ENCODE measurements at places on chromosomes 11 and 22. TPM values are rescaled to one million over a fixed set of nuclear protein-coding genes. Genes with fewer than 3 reads are reported as not detected.

DNA sequence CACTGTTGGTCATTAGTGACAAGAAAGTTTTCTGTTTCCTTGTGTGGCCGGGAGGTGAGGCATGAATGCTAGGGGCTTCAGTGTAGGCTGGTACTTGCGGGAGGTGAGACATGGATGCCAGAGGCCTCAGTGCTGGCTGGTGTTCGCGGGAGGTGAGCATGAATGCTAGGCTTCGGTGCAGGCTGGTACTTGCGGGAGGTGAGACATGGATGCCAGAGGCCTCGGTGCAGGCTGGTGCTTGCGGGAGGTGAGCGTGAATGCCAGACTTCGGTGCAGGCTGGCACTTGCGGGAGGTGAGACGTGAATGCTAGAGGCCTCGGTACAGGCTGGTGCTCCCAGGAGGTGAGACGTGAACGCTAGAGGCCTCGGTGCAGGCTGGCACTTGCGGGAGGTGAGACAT lies 48.4 kb downstream of the ANO1 start:
- no peak for DNase-seq

GRCh38 chr22:27867953-27868731 lies 50.9 kb downstream of the PITPNB start:
- no peak for DNase-seq

DNA sequence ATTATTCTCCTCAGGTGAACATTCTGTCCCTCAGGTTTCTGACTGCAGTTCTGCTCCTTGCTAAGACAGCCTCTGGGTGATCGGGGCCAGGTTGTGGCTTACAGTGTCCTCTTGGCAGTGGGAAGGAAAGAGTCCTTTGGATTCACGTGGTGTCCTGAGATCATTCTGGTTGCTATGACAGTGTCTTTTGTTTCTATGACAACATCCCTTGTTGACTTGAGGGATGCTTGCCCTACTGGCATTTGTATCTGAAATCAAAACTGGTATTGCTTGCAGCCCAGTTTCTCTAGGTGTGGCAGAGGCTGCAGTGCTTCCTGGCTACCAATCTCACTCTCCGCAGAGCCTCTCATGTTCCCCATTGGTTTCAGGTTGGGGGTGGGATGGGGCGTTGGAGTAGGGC lies 151.8 kb upstream of the CCDC90B start:
- DNase-seq = no peak

DNA sequence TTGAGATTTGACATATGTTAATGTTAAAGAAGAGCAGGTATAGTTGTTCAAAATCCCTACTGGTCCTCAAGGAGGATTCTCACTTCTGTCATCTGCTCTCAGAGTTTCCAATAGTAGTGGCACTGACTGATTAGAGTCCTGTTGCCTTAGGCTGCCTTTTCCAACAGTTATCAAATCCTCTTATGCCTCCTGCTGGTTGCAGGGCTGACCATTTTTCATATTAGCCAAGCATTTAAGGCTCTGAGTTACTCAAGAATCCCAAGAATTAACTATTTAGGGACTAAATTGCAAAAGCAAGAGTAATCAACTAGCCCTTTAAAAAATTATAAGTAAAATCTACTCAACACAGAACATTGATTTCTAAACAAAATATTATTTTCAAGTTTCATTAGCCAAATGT lies 212.0 kb upstream of the CHORDC1 start:
- DNase-seq = no peak

DNA sequence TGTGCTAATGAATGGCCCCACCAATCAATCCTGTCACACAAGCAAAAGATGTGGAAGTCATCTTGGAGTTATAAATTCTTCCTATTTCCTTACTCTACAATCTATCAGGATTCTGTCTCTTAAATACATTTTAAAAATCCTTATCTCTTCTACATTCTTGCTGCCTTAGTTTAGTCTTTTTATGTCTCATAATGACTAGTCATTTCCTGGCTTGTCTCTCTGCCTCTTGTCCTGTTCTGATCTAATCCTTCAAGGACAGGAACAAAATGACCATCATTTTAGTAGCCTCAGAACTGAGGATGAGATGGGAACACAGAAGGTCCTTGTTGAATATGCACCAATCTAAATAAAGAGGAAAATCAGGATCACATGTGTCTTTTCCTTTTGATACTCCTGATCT lies 56.6 kb upstream of the LIN7C start:
- no peak for DNase-seq

GRCh38 chr11:103863497-103863896 lies 172.9 kb upstream of the DDI1 start:
- no peak for DNase-seq

CYTH4 gene
- total RNA-seq = 1.3 TPM

DNA sequence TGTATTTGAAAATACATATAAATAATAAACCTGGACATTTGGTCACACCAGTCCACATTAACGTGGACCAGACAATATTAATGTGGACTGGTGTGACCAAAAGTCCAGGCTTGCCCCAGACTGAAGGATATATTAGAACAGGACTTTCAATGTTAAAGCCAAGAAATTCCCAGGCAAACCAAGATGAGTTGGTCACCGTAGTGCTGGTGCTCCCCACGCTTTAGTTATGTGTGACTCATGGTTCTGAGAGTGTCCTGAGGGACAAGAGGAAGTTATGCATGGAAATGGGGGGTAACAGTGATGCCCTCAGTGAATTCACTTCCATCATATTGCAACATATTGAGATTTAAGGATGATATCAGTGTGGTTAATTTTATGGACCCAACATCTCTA lies 31.4 kb downstream of the POU2AF1 start:
- DNase-seq = no peak

DNA sequence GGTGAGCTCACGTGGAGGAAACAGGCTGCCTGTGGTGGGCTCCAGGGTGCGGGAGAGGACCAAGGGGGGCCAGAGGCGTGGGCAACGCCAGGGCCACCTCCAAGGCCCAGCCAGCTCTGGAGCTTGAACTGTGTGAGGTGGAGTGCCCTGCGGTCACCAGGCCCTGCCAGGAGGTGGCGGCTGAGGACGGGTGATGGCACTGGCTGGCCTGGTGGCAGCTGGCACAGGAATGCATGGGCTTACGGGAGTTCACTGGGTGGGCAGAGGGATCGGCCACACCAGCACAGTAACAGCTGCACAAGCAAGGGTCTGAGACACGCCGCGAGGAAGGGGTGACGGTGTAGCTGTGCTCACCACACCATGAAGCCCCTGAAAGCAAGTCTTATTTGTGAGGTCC lies 15.8 kb downstream of the TOLLIP start:
- DNase-seq = no peak

DNA sequence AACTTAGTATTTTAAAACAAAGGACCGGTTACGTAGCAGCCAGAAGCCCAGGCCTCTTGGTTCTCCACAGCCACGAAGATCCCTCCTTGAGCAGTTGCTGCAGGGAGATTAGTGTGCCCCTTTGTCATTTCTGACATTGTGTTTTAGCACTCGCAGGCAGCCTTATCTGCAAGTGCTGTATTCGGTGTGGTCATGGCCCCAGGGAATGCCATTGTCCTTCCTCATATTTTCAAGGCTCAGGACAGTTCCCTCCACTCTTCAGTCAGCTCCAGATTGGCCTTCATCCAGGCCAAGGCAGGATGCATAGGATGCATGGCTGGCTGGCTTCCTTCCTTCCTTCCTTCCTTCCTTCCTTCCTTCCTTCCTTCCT lies 88.5 kb downstream of the ZBTB16 start:
- no peak for DNase-seq

RFPL2 gene
- 2.8 TPM for total RNA-seq

PHOX2A gene
- not detected for total RNA-seq

GRCh38 chr11:1533342-1533725 lies 38.7 kb downstream of the DUSP8 start:
- DNase-seq = no peak

DNA sequence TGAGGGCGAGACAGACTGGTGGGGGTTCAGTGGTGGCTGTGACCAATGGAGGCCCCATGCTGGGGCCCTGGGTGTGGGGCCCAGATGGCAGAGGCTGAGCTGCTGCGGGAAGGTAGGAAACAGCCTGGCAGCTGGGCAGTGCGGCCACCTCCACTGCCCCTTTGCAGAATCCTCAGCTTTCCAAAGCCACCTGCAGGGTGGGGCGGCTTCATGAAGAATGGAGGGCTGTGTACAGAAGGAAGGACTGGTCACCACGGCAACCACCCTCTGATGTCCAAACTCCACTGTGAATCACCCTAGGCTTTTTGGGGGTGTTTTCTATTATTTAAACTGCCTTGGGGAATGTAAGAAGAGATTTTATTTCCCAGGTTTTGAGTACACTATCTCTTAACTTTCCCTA lies 166.3 kb upstream of the NAV2 start:
- no peak for DNase-seq

DNA sequence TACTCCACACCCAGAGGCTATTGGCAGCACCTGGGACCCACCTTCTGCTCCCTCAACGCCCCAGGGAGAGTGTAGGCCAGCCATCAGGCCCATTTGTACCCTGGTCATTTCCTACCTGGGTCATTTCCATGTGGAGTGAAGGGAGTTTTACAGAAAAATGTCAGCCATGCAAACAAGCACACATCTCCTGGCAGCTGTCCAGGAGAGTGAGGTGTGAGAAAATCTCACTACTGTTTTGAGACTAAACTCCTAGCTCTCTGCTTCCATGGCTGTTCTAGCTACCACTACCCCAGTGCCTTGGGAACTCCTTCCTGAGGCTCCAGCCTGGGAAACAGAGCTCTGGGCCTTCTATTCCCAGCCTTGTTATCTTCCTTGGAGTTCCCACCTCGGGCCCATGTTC lies 2.8 kb upstream of the TMPRSS13 start:
- no peak for DNase-seq

DNA sequence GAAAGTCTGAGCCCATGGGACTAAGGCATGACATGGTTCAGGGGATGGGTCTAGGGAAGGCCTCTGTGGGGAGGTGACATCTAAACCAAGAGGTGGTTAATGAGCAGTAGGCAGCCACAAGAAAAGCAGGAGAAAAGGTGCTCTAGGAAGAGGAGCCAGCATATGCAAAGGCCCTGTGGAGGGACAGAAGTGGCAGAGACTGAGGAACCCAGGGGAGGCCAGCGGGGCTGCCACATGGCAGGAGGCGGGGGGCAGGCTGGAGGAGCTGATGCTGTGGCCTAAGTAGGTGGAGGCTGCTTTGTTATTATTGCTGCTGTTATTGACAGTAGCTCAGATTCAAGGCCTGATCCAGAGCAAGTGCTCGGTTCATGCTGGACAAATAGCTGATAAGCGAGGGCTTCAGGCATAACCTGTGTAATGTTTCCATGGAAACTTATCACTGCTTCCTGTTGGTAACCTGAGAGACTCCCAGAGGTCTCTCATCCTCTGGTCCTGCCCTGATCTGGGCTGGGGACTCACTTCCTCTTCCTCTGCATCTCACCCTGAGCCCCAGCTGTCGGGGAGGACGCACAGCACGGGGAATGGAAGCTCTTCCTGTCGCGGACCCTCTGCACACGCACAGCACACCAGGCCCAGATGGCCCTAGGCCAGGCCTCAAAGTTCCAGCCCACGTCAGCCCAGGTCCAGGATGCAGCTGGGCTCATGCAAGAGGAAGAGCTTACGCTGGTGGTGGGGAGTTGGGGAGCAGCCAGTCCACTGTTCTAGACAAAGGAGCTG lies 75.2 kb upstream of the TP53I11 start:
- no peak for DNase-seq

KCTD21 gene
- 7.1 TPM for total RNA-seq

DNA sequence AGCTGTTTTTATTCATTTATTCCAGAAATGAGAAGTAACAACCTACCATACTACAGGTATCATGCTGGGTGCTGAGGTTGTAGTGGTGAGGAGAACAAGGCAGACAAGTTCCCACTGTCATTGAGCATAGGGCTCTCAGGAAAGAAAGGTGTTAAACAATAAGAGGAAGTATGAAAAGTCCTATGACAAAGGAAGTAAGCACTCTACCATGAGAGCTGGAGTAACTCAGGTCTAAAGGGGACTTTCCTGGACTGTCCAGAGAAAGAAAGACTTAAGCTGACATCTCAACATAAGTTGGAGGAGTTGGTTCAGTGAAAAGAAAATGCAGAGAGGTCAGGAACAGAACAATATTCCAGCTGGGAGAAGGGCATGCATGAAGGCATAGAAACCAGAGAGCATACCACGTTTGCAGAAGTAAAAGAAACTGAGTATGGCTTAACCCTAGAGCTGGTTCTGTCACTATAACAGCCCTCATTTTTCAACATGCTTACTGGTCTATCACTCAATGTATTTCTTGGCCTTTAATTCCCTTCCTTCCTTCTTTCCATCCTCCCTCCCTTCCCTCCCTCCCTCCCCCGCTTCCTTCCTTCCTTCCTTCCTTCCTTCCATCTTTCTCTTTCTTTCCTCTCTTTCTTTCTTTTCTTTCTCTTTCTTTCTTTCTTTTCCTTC lies 137.8 kb upstream of the BDNF start:
- DNase-seq = no peak

DNA sequence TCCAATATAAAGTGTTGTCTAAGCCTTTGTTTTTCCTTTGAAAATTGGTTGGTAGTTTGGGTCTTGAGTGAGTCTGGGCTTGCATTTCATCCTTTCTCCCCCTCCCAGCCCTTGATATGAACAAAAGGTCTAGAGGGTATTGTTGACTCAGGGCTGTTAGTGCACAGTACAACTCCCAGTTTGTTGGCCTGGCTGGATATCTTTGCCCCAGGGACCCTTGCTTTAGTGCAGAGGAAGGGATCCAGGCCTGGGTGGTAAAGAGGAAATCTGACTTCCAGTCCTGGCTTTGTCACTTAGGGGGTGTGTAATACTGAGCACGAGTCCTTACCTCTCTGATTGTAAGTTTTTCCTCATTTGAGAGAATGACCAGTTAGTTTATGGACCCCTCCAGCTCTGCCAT lies 330.4 kb downstream of the TMEM135 start:
- no peak for DNase-seq

- DNase-seq = no peak
Observed at GRCh38 chr11:87954476-87954875, 220.8 kb downstream of the RAB38 start.

DNA sequence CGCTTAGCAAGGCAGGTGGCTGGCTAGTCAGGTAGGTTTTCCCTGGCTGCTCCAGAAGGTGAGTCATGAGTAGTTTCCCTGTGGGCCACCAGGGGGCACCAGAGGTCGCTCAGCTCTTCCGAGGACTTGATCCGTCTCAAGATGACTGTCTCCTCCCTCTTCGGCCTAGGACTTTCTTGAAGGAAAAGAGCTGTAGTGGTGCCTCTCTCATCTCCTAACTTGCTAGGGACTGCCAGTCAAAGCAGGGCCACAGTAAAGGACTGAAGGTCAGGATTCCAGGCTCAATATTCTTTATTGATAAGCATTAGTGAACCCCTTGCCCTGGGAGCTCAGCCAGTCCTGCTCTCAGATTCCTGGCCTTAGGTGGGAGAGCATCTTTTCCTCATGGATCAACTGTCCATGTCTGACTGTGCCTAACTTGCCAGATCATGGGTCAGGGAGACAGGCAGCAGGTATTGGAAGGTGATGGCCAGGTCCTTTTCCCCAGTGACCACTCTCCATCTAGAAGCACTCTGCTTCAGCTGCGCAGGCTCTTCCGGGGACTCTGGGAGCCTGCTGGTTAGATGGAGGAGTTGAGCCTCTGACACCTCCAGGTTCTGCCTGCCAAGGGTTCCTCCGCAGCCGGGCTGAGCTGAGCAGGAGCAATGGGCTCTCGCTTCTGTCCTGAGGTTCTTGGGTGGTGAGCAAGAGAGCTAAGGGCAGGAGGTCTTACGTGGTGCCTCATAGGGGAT lies 1.9 kb downstream of the POLD4 start:
- DNase-seq = peak; percentile 60

Measured in Caki2 (cell line).